ENCODE measurements at places on chromosomes 1 and 21.

DNA sequence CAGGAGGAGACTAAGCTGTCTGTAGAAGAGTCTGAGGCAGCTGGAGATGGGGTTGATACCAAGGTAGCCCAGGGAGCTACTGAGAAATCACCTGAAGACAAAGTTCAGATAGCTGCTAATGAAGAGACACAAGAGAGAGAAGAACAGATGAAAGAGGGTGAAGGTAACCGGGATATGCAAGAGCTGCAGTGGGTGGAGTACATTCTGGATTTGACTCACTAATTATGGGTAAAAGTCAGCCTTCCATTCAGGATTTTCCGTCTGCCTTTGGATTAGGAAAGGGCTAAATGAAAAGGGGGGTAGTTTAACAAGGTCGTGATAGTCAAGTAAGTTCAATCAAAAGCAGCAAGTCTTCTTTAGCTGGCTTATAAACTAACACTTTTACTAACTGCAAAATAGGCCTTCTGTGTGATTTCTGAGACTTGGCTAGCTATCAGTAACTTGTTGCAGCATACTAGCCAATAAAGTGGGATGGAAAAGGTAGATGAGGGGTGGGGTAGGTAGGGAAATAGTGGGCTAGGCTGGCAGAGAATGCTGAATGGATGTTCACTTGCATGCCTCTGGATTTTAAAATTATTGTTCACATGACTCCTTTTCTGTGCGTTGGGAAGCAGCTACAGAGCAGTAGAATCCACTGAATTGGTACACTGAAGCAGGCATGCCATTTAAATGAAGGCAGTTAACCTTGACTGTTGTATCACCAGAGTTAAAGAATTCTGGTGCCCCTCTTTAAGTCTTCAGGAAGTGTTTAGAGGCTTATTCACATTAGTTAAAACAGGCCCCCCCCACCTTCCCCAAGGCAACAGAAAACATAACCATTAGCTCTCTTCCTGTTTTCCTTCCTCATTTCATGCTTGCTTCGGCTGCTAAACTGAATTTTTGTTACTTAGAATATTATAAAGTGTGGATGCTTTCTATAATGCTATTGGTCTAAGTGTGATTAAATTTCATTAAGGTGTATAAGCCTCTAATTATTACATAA lies 15.4 kb downstream of the CCDC17 start:
- no peak for DNase-seq

- no peak for DNase-seq
Measured at GRCh38 chr1:192010406-192010805, 147.9 kb upstream of the RGS18 start.

DNA sequence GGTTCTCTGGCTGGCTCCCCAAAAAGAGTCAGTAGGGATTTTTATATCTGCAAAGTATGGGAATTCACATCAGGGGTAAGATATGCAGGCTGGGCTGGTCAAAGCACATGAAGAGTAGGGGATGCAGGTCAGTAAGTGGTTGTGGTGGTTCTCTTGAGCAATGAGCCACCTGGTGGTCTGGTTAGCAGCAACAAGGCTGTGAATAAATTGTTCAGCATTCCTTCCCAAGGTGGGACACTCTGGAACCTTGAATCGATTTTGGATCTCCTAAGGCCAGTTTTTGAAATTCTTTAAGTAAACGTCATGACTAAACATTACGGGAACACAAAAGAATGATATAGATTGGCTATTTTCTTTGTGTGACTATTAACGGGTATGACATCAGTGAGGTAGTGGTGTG lies 563.0 kb upstream of the NEGR1 start:
- DNase-seq: no peak

DNA sequence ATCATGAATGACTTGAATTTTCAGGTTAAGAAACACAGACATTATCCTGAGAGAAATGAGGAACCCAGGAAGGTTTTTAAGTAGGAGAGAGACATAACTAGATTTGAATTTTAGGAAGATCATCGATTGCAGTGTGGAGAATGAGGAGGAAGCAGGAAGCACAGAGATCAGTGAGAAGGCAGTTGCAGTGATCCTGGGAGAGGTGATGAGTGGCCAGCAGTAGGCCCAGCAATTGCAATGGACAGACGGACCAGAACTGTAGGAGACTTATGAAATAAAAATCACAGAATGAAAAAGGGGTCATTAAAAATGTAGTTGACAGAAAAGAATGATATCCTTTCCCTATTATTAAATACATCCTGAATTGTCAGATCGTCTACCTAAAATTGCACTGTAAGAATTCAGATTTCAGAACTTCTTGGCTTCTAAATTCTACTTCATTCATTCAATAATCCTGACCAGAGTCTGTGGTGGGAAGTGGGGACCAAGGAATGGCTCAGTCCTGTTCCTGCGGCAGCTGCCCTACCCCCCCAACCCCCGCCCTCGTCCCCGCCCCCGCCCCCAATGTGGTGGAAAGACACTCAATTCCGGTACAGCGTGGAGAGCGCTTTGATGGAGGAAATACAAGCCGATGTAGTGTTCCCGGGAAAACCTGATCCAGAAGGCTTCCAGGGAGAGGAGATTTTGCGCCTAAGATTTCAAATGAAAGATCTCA lies 35.1 kb downstream of the SLC2A1 start:
- DNase-seq: no peak

DNA sequence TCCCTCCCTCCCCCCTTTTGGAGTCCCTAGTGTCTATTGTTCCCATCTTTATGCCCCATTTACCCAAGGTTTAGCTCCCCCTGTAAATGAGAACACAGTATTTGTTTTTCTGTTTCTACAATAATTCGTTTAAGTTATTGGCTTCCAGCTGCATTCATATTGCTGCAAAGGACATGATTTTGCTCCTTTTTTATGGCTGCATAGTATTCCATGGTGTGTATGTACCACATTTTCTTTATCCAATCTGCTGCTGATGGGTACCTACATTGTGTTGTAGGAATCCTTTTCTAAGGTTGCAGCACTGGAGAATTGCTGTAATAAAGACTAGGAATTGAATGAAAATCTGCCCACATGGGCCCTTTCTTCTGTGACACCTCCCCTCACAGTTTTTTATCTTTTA lies 6.8 kb downstream of the SLC25A24 start:
- no peak for DNase-seq

- peak; percentile 92 for DNase-seq
Measured at GRCh38 chr1:40862008-40862863, at the start of gene CITED4. Gene CITED4, minus strand, starts transcription at chr1:40862363. Its CDS starts 236 bp downstream, at chr1:40862127.

DNA sequence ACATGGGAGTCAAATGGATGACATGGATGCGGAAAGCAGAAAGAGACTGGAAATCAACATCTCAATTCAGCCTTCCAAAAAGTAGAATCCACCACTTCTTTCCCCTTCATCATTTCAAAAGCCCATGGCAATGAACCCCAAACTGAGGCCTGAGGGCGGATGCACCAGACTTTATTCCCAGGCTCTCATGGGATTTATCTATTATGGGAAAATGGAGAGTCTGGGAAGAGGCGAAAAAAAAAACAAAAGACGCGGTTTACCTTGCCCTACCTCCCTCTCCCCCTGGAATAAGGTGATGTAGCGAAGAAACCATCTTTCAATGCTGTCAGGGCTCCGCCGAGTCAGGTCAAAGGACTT lies 624 bp downstream of the KIFAP3 start:
- DNase-seq: no peak

GRCh38 chr1:86616871-86617270 lies 70.0 kb downstream of the CLCA4 start:
- DNase-seq: no peak

GRCh38 chr1:22888320-22889075 lies 84.2 kb downstream of the LACTBL1 start:
- DNase-seq: no peak

DNA sequence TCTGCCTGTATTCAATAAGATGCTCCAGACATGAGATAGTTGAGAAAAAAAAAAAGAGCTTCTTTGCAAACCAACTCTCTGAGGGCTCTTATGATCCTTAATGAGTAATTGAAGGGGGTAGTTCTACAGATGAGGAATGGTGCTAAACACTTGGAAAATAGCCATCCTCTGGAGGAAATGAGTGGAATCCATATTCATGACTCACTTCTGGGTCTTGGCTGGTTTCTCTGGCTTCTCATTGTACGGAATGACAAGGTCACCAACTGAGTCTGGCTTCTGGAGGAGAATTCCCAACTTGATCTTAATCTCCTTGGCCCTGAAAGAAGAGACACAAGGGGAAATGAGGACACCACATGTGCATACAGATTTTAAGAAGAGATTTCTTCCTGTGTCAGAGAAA lies 34.7 kb downstream of the RGS5 start:
- no peak for DNase-seq

DNA sequence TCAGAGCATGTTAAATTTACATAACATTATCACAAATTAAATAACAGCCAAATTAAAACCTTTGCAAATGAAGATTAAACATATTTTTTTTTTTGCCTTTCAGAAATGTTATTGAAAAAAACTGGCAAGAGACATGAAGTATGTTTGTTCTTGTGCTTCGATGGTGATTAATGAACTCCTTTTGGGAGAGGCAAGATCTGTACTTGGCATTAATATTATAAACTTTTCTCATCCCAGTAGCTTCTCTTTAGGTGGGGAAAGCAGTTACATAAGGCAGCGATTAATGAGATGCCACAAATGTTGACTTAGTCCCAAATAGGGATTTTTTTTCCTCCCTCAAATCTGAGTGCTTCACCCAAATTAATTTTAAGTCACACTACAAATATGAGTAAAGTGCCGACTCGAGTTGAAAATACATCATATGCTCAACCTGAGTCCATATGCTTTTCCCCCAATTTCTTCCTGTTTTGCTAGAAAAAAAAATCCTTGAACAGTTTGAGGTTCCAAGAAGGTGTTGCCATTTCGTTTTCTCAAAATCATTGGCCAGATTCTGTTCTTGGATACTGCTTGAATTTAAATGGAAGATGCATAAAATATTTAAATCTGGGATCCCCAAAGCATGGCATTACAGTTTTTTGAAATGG lies 294.5 kb downstream of the VAV3 start:
- no peak for DNase-seq

- DNase-seq: no peak
Measured at GRCh38 chr1:227170361-227171166, 147.7 kb downstream of the CDC42BPA start.

DNA sequence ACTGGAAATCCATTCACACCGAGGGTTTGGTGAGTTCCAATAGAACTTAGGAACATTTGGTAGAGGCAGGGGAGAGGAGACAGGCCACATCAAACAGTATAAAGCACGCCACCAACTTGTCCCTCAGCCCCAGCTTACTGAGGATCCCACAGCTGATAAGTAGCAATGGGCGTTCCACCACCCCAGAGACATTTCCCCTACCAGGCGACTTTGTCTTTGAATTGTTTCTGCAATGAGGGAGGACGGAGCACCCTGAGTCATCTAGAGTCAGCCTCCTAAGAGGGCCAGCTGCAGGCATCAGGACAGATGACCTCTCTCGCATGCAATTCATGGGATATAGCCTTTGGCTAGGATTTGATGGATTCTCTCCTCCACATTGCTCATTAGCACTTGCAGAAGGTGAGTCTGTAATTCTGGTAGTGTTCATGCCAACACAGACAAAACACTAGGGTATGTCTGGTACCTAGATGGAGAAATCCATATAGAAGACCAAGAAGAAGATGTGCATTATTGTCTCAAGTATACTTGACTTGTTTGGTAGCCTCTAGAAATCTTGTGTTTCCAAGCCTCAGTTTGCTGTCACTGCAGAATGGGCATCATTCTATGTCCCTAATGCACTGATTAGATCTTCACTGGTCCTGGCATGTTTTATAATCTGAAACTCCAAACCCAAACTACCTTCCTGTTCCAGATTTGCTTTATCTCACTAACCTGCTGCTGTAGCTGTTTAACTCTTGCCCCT lies 69.0 kb downstream of the RRAGC start:
- DNase-seq: no peak

GRCh38 chr21:44375761-44376241 lies 22.4 kb downstream of the TRPM2 start:
- DNase-seq: no peak

GRCh38 chr1:236284291-236284721 lies 2.5 kb upstream of the ERO1B start:
- no peak for DNase-seq

GRCh38 chr1:55604749-55605148 lies 389.6 kb upstream of the USP24 start:
- DNase-seq: no peak

DNA sequence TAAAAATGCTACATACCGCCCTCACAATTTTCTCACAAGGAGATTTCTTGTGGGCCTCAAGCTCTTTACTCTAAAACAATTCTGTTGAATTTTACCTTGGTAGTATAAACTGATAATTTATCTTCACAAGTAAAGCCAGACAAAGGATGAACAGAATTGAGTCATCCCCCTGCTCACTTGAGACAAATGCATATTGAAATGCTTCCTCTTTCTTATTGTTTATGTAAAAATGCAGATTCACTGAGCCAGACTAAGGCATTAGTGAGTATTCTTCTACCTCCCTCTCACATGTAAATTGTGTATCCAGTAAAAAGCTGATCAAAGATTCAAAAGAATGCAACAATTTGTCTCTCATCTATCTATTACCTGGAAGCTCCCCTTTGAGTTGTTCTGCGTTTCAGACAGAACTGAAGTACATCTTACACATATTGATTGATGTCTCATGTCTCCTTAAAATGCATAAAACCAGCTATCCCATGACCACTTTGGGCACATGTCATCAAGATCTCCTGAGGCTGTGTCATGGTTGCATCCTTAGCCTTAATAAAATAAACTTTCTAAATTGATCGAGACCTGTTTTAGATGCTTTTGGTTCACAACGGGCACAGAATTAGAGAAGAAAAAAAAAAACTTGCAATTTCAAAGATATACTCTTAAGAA lies 743.1 kb upstream of the B3GALT2 start:
- no peak for DNase-seq

DNA sequence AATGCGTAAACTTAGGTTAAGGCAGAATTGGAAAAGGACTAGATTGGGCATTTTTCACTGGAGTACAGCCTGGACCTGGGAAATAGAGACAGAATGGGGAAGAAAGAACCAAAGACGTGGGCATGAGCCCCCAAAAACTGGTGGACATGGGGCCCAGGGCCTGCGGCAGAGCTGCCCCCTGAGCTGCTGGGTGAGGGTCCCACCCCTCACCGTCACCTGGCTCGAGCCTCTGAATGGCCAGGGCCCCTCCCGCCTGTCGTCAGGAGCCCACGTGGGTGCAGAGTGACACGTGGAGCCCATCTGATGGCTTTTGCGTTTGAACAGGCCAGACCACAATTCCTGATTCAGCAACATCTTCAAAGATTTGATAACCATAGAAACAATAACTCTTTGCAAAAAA lies 360.9 kb upstream of the VAMP3 start:
- DNase-seq: no peak

GRCh38 chr1:36656271-36656670 lies 173.6 kb upstream of the CSF3R start:
- no peak for DNase-seq

GRCh38 chr1:244344001-244344400 lies 107.7 kb downstream of the ADSS2 start:
- no peak for DNase-seq

GRCh38 chr21:38931291-38931690 lies 125.6 kb downstream of the ETS2 start:
- no peak for DNase-seq

DNA sequence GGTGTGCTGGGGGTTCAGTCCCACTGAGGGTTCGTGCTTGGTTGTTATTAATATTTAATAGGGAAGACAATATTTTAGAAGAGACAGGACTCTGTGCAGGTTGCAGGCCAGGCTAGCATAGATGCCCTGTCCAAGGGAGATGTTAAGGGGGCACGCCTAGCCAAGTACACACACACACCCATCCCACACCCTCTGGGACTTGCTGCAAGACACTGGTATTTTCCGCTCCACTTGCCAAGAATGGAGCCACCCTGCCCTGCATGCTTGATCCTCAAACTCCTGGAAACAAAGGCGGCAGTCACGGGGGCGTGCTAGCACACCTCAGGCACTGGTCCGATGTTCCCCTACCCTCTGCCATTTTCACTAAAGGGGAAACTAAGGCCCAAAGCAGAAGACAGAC lies 99.1 kb downstream of the MRPL37 start:
- no peak for DNase-seq

GRCh38 chr1:218249338-218250140 lies 35.6 kb upstream of the RRP15 start:
- DNase-seq: no peak

Measured in activated naive CD4-positive, alpha-beta T cell (primary cell).